ENCODE measurements at places on chromosomes 4 and X. TPM values are rescaled to one million over a fixed set of nuclear protein-coding genes. Genes with fewer than 3 reads are reported as not detected.

DNA sequence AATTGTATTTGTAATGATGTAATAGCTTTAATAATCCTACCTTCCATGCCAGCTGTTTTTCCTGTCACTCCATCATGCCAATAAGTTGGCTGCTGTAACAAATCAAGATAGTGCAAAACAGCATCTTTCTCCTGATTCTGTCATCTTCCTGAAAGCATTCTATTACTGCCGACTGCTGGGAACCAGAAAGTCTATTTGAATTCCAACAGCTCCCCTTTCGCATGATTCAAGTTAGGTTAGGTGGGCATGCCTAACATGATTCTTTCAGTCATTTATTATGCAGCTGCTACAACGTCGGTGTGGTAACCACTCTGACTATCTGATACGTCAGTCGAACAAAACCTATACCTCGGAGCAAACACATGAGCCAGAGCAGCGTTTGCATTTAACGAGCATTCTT lies 127.9 kb upstream of the DMD start:
- H3K4me1 ChIP-seq = no peaks in the 10 kb centered on the region
- no peak overlapping the region for H3K4me3 ChIP-seq
- no peak overlapping the region for H3K27ac ChIP-seq
- no peak for DNase-seq
- H3K27me3 ChIP-seq = no peaks in the 10 kb centered on the region

The RPS6KA6 gene
- 0.05 TPM for total RNA-seq

- no peaks in the 10 kb centered on the region for H3K4me1 ChIP-seq
- H3K27me3 ChIP-seq = no peaks in the 10 kb centered on the region
- no peak overlapping the region for H3K27ac ChIP-seq
- H3K36me3 ChIP-seq = no peaks in the 10 kb centered on the region
- no peak for DNase-seq
These were observed 55.7 kb downstream of the PHOX2B start for GRCh38 chr4:41692717-41693345.

The SRP72 gene
- 111 TPM for total RNA-seq

DNA sequence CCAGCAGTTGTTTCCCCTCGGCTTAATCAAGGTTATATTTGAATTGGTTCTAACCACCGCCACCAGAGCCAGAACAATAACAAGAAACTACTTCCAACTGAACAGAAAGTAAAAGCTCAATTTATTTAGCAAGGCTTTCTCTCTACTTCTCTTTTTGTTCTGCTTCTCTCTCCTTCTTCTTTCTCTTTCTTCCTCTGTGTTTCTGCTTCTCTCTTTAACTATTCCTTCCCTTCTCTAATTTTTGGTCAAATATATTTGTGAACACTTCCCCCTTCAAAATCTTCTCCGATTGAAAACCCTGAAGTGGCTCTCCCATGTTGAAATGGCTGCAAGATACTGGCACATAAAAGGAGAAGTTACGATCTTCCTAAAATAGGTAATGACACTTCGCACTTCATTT lies 1195.9 kb upstream of the PRKX start:
- no peak overlapping the region for H3K4me3 ChIP-seq
- H3K27ac ChIP-seq = no peak overlapping the region
- H3K36me3 ChIP-seq = no peaks in the 10 kb centered on the region
- H3K27me3 ChIP-seq = no peaks in the 10 kb centered on the region
- no peaks in the 10 kb centered on the region for H3K4me1 ChIP-seq
- no peak for DNase-seq

GRCh38 chr4:628821-629635 lies 3.7 kb downstream of the PDE6B start:
- H3K27ac ChIP-seq = no peak overlapping the region
- no peak for DNase-seq
- H3K27me3 ChIP-seq = no peaks in the 10 kb centered on the region
- H3K4me3 ChIP-seq = no peak overlapping the region
- H3K36me3 ChIP-seq = no peaks in the 10 kb centered on the region
- H3K4me1 ChIP-seq = no peaks in the 10 kb centered on the region

- H3K36me3 ChIP-seq = no peaks in the 10 kb centered on the region
- no peaks in the 10 kb centered on the region for H3K4me1 ChIP-seq
- no peaks in the 10 kb centered on the region for H3K27me3 ChIP-seq
- DNase-seq = no peak
- no peak overlapping the region for H3K27ac ChIP-seq
These were observed 10.3 kb downstream of the SRPX2 start for GRCh38 chrX:100654261-100654660.

GRCh38 chrX:153564047-153564606 lies 34.8 kb downstream of the CCNQ start:
- no peaks in the 10 kb centered on the region for H3K36me3 ChIP-seq
- no peak overlapping the region for H3K27ac ChIP-seq
- no peaks in the 10 kb centered on the region for H3K27me3 ChIP-seq
- no peaks in the 10 kb centered on the region for H3K4me1 ChIP-seq
- DNase-seq = no peak

The C4orf51 gene
- total RNA-seq = not detected
